ENCODE measurements at places on chromosomes 13 and 19.

- DNase-seq: no peak
These were observed 37.5 kb downstream of the TSSK6 start for GRCh38 chr19:19477705-19478383.

DNA sequence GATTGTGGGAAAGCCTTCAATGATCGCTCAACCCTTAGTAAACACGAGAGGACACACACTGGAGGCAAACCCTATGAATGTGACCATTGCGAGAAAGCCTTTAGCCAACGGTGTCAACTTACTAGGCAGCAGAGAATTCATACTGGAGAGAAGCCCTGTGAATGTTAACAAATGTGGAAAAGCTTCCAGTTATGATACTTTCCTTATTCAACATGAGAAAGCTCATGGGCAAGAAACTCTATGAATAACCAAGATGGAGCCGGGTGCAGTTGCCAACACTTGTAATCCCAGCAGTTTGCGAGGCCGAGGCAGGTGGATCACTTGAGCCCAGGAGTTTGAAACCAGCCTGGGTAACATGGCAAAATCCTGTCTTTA, 15.8 kb upstream of the ZNF8 start:
- DNase-seq: no peak

- no peak for DNase-seq
These were observed 389.4 kb downstream of the RFC3 start for GRCh38 chr13:34207334-34207733.

GRCh38 chr13:69202996-69203395, 904.6 kb upstream of the ATXN8OS start:
- DNase-seq: no peak

GRCh38 chr19:31223740-31224534, 125.3 kb downstream of the TSHZ3 start:
- DNase-seq: no peak

DNA sequence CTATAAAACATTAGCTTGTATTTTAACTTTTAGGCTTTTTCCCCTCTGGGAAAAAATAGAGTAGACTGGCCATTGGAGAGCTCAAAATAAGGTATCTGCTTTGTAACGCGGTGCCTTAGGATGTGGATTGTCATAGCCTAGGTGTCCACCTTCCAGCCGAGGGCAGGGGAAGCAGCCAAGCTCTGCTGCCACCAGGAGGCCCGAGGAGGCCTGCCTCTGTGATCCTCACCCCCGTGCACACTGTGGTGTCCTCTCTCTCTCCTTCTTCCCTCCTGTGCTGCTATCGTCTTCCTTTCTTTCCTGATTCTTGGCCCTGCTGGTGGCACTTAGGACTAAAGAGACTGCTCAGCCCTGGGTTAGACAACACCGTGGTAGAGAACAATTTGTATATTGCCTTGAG, 11.3 kb downstream of the HNRNPM start:
- no peak for DNase-seq

GRCh38 chr19:14183741-14184350, 22.1 kb downstream of the ADGRL1 start:
- DNase-seq: no peak

DNA sequence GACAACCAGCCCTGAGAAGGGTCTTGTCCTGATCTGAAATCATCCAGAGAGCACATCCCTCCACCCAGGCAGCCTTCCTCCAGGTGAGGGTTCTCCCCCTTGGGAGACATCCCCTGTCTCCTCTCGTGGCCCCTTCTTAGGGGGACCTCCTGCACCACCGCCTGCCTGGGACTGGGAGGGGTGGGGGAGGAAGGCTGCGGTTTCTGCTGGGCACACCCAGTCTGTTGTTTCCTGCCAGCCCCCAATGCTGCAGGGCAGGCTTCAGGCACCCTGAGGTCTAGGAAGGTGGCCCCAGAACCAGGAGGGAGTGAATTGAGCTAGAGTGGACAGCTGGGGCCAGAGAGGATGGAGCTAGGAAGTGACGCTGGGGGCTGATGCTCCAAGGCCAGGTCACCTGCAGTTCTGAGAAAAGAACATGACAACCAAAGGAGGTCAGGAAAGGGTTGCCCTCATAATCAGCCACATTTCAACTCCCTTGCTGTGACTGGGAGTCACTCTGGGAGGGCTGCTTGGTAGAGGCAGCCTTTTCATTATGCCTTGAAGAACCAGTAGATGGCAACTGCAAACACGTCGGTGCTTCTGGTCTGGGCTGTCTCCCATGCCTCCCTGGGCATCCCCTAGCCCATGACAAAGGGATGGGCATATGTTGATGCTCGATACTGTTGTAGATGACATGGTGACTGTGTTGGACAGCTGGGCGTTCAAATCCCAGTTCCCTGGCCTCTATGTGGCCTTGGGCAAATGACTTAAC, 1.4 kb downstream of the ARHGEF18 start:
- DNase-seq: peak; percentile 36

DNA sequence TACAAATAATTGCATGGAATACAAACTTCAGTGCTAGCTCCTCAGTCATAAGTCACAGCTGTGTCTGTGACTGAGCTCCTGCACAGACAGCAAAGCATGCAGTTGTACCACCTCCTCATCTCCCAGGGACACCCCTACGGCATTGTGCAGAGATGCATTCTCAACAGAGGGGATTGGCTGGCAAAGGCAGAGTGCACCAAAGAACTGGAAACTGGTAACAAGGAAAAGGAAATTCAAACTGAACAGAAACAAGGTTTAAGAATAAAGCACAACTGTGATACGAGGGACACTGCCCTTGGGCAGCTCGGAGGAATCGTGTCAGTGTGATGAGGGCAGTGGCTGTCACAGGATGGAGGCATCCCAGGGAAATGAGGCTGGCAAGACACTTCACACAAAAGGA, 126.1 kb upstream of the SOX1 start:
- DNase-seq: no peak
